Fibroblast of upper back skin (primary cell): ENCODE measurements at places on chromosomes 4 and X.

DNA sequence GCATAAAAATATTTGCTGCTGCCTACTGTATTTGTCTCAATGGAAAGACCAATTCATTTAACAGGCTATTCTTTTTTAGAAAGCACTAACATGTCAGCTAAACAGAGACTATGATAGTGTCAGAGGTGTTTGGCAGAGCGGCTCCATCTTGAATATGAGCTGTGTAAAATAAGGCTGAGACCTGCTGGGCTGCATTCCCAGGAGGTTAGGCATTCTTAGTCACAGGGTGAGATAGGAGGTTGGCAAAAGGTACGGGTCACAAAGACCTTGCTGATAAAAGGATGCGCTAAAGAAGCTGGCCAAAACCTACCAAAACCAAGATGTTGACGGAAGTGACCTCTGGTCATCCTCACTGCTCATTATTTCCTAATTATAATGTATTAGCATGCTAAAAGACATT lies 41.8 kb downstream of the NPY5R start:
- DNase-seq: no peak

GRCh38 chr4:26819026-26819425 lies 41.6 kb upstream of the STIM2 start:
- no peak for DNase-seq

GRCh38 chrX:23844502-23845138 lies 61.6 kb downstream of the SAT1 start:
- no peak for DNase-seq

DNA sequence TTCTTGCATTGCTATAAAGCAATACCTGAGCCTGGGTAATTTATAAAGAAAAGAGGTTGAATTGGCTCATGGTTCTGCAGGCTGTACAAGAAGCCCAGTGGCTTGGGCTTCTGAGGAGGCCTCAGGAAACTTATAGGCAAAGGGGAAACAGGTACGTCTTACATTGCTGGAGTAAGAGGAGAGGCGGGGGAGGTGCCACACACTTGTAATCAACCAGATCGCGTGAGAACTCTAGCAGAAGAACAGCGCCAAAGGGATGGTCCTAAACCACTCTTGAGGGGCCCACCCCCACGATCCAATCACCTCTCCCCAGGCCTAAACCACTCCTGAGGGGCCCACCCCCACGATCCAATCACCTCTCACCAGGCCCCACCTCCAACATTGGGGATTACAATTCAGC lies 50.6 kb upstream of the SHOX start:
- no peak for DNase-seq

GRCh38 chrX:53320543-53321229 lies 39.3 kb upstream of the IQSEC2 start:
- no peak for DNase-seq

DNA sequence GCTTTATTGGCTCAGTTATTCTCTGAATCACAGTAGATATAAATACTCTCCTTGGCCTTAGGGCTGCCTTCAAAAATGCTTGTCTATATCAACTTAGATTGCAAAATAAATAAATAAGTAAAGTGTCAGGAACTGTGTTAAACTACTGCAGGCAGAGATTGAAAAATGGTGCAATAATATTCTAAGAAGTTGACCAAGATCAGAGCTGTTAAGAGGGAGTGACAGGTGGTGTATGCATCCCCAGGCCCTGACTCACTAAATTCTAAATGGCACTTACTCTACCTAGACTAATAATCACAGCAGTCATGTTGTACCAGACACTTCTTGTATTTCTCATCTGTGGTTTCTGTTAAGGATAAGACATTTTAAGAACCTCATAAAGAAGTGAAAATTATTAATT lies 235.1 kb upstream of the SPOCK3 start:
- no peak for DNase-seq

- no peak for DNase-seq
These were observed 184.4 kb downstream of the PCDH7 start for GRCh38 chr4:30904588-30904987.

- DNase-seq: no peak
These were observed 100.5 kb upstream of the AADAT start for GRCh38 chr4:170190265-170190664.

DNA sequence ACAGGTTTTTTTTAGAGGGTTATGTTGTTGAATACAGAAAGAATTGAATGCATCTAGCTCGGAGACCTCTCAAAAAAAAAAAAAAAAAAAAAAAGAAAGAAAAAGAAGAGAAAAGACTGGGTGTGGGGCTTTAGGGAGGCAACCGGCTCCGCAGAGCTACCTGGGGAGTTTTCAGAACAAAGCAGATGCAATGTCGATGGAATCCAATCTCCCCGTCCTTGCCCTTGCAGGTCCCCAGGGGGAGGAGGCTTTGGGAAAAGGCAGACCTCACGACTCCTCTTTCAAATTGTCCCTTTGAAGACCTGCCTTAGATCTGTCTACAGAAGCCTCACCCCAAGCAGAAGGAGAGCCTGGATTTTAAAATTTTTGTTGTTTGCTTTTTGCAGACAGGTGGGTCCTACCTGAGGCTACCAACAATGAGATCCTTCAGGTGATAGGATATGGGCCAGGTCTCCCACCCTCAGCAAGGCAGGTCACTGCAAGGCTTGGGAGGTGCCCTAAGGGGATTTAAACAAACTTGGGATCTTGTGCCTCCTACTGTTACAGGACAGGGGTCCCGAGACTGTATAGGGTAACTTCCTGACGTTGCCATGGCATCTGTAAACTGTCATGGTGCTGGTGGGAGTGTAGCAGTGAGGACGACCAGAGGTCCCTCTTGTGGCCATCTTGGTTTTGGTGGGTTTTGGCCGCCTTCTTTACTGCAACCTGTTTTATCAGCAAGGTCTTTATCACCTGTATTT lies 75.2 kb upstream of the PRKX start:
- DNase-seq: no peak

DNA sequence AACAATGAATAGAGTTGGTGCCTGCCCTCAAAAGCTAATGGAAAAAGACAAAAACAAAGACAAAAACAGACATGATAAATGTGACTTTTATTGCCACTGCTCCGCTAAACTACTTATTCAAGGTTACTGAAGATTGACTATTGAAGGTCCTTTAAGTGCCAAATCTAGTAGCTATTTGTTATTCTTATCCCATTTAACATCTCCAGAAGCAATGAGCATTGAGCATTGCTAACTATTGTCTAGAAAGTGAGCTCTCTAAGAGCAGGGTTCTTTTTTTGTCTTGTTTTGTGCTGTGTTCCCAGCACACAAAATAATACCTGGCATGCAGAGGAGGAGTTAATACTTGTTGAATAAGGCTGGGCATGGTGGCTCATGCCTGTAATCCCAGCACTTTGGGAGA lies 95.4 kb upstream of the SFRP2 start:
- DNase-seq: no peak

- DNase-seq: no peak
These were observed 53.6 kb downstream of the PCDH19 start for GRCh38 chrX:100356351-100356896.

- DNase-seq: no peak
These were observed 11.5 kb downstream of the MOSPD2 start for GRCh38 chrX:14884714-14885113.

DNA sequence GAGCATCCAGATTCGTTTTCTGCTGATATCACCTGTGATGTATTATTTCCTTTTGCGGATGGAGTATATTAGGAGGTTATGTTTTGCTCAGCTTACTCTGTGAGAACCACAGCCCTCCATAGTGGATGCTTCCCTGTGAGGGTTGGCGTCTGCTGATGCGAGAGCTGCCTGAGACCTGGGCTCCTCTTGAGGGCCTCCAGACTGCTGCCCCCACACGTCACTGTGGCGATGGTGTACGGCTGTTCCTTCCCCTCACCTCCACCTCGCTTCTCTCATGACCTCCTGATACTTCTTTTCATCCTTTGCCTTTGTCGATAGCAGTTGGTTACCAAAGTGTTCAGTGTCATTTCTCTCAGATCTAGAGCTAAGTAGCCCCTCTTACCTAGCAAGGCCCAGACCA lies 71.7 kb downstream of the TNIP2 start:
- DNase-seq: no peak

GRCh38 chr4:997375-998071 lies 4.3 kb upstream of the SLC26A1 start:
- no peak for DNase-seq

- no peak for DNase-seq
These were observed 180.9 kb upstream of the NUDT10 start for GRCh38 chrX:51151734-51152133.

DNA sequence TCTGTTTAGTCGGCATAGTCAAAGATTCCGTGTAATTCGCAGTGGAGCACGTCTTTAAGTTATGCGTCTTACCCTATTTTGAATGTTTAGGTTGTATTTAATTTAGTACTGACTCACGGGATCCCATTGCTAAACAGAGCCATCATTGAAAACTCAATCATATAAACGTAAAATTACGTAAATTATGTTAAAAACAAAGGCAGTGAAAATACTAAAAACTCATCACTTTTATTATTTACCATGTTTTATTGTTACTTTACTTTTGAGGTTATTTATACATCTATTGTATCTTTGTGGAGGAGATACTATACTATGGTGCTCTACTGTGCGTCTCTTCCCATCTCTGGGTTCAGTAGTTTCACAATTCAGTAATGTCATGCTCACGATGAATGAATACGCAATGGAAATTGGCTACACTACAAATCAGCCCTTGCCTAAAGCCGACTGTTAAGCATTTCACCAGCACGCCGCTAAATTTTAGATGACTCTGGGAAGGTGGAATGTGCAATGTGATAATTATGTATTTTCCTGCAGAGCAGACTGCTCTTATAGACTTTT lies 944 bp downstream of the FUNDC2 start:
- peak; percentile 67 for DNase-seq

DNA sequence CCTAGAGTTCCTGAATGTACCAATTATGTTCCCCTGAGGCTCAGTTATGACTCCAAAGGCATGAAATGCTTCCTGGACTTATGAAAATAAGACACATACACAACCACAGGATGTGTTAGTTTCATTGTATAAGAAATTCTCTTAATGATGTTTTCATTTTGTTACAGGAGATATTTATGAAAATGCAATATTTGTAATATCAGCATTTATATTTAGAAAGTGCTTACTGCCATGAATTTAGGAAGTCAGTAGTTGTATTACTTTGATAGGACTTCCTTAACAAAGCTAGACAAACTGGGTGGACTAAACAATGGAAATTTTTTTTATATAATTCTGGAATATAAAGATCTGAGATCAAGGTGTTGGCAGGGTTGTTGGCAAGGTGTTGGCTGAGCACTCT lies 572.1 kb upstream of the IGFBP7 start:
- DNase-seq: no peak

GRCh38 chr4:10063544-10064300 lies 42.4 kb upstream of the SLC2A9 start:
- DNase-seq: peak; percentile 70

- no peak for DNase-seq
These were observed 111.6 kb upstream of the WDR17 start for GRCh38 chr4:175953960-175954521.

- peak; percentile 44 for DNase-seq
These were observed 178.8 kb downstream of the SNCA start for GRCh38 chr4:89657931-89658700.

GRCh38 chr4:93201471-93202096 lies 627.0 kb upstream of the ATOH1 start:
- DNase-seq: no peak
